Stimulated activated CD8-positive, alpha-beta memory T cell treated with anti-CD3 and anti-CD28 coated beads, Interleukin-4, amount 100 ng/mL, for 24 hours (primary cell): ENCODE measurements at places on chromosomes 2 and 18.

DNA sequence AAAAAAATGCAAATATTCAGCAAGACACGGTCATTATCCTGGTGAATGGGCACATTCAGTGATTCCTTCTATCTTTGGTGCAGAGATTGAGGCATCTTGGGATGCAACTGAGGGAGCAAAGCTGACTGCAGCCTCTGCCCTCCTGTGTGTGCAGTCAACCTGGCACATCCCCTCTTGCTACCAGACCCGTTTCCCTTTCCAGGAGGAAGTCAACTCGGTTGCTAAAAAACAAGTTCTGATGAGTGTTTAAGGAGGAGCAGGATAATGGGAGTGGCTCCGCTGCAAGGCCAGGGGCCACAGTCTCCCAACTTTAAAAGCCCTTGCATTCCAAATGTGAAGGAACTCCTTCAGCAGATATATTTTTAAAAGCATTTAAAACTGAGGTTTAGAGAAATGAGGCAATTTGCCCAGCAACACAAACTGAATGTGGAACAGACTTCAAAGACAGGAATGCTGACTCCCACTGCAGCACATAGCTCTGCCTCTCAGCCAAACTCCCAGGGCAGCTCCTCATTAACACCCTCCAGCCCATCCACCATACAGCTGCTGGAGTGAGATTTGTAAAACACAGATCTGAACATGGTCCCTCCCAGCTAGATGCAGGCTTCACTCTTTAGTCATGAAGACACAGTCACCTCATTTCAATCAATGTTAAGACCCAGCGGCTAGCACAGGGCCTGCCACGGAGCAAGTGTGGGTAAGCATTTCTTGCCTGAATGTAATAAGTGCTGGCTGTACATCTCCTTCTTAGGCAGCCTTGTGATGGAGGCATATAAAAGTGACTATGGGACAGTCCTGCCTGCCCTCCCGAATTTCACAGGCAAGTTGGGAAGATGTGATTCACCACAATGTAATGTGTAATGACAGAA lies 54.3 kb downstream of the VSNL1 start:
- no peak for DNase-seq

DNA sequence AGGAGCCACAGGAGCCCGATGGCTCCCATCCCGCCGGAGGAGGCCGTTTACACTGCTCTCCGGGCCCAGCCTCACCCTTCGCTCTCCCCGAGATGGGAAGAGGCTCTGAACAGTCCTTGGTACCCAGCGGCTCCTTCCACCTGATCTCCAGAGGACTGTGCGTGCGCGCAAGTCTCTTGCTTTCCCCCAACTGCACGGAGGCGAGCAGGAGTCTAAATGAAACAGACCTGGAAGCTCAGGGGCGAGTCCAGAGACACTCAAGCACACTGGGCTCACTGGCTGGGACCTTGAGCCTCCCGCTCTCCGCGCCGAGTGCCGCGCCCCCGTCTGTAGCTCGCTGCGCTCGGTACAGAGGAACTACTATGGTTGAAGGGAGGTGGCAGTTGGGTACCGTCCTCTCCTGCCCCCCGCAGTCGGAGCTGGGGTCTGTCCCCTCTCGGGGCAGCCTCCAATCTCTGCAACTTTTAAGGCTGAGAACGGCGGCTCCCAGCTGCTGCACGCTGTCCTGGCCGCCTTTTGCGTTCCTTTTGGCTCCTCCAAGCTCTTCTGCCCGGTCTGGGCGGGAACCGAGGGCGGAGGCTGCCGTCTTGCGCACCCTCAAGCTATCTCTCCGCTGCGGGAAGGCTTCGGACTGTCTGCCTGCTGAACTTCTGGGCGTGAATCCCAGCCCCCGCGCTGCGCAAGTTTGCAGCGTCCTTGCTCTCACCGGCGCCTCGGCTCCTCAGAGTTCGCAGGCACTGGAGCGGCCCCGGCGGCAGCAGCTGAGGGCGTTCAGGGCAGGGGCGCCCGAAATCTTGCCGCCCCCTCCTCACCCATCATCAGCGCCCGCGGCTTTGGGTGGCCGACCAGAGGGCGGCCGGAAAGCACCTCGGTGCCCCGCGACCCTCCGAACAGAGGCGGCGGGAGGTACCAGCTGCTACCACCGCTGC lies 491 bp downstream of the ALK start:
- no peak for DNase-seq

DNA sequence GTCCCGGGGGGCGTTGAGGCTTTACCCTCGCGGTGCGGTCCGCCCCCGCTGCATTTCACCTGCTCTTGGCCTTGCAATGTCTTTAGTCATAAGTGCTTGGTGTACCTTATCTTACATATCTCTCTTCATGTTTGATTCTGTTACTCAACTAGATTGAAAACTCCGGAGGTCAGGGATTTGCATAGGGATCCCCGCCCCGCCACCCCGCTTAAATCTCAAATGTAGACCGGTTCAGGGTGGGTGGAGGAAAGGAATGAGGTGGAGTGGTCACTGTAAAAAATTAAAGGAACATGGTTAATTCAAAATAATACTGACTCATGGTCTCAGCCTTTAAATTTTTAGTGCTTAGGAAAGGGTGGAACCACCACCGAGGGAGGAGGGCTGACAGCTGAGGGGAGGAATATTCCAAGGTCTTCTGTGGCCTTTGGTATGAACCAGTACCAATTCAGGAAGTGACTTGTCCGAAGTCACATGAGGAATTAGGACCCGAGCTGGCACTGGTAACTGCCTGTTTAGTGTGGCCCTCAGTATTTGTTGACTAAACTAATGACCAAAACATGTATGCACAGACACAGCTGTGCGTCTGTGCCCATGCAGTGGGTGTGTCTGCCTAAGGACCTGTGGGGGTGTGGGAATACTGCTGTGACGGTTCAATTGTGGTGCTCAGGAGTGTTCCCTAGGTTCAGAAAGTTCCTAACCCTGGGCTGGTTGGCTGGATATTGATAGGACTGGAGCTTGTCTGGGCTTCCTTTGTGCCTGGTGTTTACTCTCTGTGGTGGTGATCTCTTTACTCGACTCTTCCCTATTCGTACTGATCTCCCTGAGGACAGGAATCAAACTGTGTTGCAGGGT lies 1.0 kb downstream of the PLEKHB2 start:
- DNase-seq, result peak; percentile 55

DNA sequence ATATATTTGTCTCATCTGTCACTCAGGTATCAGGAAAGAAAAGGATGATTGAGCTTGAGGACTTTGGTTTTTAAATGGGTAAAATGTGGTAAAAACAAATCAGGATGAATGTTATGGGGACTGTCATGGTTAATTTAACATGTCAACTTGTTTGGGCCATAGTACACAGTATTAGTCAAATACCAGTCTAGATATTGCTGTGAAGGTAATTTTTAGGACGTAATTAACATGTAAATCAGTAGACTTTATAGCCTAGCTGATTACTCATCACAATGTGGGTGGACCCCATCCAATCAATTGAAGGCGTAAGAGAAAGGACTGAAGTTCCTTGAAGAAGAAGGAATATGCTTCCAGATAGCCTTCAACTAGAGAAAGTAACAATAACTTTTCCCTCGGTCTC lies 275.7 kb upstream of the ZNF804A start:
- no peak for DNase-seq

- DNase-seq, result no peak
Measured at GRCh38 chr2:7758073-7758759, 841.0 kb downstream of the RNF144A start.

GRCh38 chr18:63233334-63233733 lies 86.2 kb downstream of the BCL2 start:
- no peak for DNase-seq

- DNase-seq, result no peak
Measured at GRCh38 chr2:39568561-39569006, 97.1 kb upstream of the TMEM178A start.

DNA sequence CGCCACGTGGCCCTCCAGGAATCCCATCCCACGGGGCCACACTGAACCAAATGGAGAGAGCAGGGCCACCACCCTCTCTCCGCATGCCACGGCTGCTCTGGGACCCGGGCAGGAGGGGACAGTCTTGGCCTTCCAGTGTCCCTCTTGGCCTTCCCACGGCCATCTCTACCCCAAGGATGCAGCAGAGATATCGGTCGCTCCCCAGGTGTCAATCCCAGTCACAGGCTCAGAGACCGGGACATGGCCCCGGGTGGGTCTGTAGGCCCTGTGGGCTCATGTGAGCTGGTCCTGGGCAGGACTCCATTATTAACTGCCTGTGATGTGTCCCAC lies 15.3 kb downstream of the CAPN10 start:
- DNase-seq, result no peak

- DNase-seq, result no peak
Measured at GRCh38 chr2:64634345-64635267, 19.1 kb downstream of the SERTAD2 start.

DNA sequence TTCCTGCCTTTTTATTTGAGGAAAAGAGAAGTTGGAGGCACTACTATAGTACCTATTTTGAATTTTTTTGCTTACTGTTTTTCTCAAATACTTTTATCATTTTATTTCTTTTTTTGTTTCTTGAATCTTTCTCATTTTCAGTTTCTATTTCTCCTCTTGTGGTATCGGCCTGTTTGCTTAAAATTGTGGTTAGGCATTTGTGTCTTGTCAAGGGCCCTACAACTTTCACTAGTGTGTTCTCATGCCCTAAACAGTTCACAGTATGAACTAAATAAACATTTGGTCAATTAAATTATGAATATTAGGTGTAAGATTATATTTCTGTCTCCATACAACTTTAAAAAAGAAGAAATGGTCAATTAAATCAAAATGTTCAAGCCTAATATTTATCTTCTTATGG lies 613.5 kb downstream of the MBD2 start:
- DNase-seq, result no peak

- DNase-seq, result no peak
Measured at GRCh38 chr2:164954954-164955701, at the start of gene SLC38A11. SLC38A11 (minus strand) TSS chr2:164955525; CDS start chr2:164955247, 278 bp downstream.

- DNase-seq, result no peak
Measured at GRCh38 chr18:74519320-74520095, 14.8 kb upstream of the CNDP1 start.

- DNase-seq, result peak; percentile 44
Measured at GRCh38 chr2:239380831-239381708, 19.8 kb downstream of the HDAC4 start.

- no peak for DNase-seq
Measured at GRCh38 chr18:48667276-48668254, 128.7 kb downstream of the CTIF start.

- no peak for DNase-seq
Measured at GRCh38 chr18:32775628-32776027, 2.8 kb upstream of the KLHL14 start.

GRCh38 chr2:61920548-61920947 lies 15.1 kb downstream of the COMMD1 start:
- DNase-seq, result no peak

GRCh38 chr2:43572244-43572643 lies 23.6 kb downstream of the THADA start:
- DNase-seq, result no peak

- DNase-seq, result no peak
Measured at GRCh38 chr2:150169237-150169629, 318.2 kb downstream of the RND3 start.

DNA sequence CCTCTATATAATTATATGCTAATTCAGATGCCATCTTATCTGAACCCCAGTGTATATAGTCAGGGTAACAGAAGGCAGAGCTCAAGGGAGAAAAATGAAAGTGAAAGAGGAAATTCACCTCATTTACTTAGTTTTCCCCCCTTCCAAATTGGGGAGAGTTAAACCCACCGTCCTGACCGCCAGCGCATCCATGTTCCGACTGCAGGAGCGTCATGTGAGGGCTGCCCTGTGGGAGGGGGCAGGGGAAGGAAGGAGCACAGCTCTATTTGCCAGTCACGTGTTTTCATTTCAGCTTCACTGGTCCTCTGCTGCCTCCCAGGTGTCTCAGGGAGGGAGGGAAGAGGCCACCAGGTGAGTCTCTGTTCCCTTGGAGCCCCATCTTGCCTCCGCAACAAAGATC lies 13.2 kb downstream of the CNNM4 start:
- DNase-seq, result peak; percentile 16

DNA sequence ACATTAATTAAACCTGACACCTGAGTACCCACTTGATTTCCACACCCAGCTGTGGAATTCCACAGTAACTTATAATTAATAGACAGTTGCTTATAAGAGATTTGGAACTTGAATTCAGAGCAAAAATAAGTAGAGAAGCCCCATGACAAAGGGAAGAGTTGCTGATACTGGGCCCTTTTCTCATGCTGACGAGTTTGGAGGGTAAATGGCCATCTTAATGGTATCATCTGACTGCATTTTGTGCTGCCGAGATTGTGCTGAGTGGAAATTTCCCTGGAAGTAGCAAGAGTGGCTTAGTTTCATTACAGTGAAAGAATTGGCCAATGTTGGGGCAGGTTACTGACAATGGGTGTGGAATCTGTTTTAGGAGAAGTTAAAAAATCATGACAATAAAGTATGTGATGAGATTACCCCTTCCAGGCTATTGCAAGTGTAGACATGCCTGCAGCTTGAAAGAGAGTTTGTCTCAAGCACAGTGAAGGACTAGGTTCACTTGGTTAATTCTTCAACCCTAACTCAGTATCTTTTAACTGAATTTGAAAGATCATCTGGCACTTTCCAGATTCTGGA lies 49.9 kb downstream of the VSNL1 start:
- no peak for DNase-seq

GRCh38 chr2:241183221-241183620 lies 5.3 kb upstream of the ANO7 start:
- no peak for DNase-seq

DNA sequence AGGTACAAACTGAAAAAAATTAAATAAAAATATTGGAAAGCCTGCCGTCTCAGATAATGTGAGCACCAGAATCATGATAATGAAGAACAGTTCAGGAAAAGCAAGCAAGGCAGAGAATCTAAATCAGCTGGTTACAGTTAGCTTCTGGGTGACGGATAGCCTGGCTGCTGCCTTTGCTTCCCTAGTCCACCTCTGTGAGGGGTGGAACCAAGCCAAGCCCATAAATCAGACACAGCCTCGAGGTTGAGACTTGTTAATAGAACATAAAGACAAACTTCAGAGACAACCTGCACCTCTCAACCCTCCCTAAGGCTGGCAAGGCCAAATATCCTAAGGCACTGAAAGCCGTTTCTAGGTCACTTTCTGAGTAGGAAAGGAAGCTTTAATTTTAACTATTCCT lies 334.7 kb upstream of the SLC39A10 start:
- no peak for DNase-seq

- no peak for DNase-seq
Measured at GRCh38 chr2:10390369-10390801, 57.7 kb downstream of the ODC1 start.

- DNase-seq, result no peak
Measured at GRCh38 chr18:9095297-9096006, 7.0 kb upstream of the NDUFV2 start.

GRCh38 chr18:63979409-63979920 lies 9.6 kb downstream of the SERPINB8 start:
- no peak for DNase-seq

GRCh38 chr18:35088921-35089320 lies 47.7 kb downstream of the MAPRE2 start:
- no peak for DNase-seq
